ENCODE measurements at places on chromosomes 3 and 15.

DNA sequence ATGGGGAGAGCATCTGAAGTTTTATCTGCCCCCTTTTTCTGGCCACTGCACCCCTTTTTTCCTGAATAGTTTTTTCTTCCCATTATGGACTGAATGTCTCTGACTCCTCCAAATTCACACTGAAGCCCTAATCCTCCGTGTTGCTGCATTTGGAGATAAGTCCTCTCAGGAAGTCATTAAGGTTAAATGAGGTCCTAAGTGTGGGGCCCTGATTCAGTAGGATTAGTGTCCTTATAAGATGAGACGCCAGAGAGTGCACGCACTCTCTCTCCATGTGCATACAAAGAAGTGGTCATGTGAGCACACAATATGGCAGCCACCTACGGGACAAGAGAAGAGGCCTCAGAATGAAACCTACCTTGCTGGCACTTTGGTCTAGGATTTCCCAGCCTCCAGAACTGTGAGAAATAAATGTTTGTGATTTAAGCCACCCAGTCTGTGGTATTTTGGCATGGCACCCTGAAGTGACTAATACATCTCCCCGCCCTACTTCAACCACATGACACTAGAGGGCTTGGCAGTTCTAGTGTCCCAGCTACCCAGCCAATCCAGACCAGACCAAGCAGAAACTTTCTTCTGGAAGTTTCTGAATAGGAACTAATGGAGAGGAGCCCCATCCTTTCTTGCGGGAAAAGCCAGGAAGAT is 191.3 kb downstream of the PDE8A start:
- DNase-seq = no peak

DNA sequence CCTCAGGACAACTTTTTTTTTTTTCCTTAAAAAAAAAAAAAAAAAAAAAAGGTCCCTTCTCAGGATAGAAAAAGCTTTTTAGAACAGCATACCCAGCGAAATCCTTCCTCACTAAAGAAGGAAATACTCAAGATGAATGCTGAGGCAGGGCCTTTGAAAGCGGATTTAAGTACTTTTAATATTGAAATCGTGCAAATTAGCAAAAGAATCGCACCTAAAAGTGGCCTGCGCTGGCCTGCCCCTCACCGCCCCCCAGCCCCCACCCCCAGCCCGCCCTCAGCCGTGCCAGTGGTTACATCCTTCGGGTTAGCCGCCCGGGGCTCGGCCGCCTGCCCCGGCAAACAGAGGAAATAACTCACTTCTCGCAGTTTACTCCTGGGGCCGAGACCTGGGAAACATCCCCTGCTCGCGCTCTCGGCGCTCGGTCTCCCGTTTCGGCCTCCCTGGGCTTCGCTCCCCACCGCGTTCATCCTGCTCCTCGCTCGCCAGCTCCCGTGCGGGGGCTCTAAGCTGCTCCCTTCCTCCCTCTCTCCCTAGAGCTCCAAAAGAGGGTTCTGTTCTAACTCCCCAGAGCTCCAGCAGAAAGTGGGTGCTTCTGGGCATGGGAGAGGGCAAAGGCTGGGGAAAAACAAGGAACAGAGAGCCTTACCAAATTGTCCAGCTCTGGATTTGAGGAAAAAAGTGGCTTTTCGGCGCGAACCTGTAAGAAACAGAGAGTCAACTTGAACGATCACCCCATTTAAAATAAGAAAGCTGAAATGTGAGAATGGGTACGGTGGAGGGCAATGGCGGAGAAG is 5.2 kb downstream of the MEIS2 start:
- DNase-seq = no peak

DNA sequence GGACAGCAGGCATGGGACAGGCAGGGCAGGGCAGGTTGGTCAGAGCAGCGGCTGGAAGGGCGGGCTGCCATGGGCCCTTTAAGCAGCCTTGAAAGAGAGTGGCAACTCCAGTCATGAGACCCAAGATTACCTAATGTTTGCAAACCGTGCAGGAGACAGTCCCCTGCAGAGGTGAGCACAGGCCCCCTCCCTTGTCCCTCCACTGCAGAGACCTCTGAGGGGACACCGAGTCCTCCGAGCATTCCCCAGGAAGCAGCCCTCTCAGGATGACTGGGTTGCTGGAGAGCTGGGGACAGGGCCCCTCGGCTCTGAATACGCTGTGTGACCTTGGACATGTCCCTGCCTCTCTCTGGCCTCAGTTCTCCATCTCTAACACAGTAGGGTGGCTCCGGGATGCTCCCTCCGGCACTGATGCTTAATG is 81.4 kb downstream of the IQSEC1 start:
- DNase-seq = no peak

- peak; percentile 34 for DNase-seq
Observed at GRCh38 chr3:155744010-155744625, 753 bp downstream of the PLCH1 start.

DNA sequence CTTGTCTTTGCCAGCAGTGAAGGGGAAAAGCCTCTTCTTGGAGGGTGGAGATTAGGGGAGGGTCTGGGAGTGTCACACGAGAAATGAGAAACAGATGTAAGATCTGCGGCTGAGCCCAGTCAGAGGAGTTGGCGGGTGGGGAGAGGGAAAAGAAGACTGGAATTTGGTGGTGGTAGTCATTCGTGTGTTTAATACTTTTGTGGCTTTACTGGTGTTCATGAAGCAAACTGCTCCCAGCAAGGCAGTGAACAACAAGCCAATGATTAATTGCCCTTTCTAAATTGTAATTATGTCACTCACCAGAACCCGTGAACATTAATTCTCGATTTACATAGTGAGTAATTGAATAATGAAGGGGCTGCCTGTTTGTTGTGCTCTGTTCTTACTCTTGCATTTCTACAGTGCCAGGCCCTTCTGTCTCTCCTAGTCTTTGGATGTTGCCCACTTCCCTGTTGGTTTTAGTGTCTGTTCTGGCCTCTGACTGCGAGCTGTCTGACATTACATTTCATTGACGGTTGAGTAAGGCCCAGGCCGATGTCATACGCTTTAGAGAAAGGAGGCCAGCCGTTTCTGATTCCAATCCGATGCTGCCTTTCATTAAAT is 78.0 kb downstream of the CHCHD6 start:
- DNase-seq = peak; percentile 97

DNA sequence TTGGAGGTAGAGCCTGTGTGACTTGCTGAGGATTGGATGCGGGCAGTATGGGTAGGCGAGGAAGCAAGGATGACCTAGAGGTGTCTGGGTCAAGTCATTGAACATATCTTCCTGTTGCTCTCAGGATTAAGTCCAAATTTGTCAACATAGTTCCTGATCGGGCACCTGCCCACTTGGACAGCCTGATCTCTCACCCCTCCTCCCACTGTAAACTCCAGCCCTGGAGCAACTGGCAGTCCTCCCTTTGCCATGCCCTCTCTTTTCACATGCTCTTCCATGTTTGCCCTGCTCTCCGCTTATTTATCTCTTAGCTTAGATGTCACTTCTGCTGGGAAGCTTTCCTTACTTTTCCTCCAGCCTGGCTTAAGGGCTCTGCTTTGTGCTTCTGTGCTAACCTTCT is 47.6 kb upstream of the PPP4R2 start:
- no peak for DNase-seq

GRCh38 chr3:138686771-138687221 is 78.2 kb downstream of the FAIM start:
- DNase-seq = peak; percentile 91

GRCh38 chr15:98562331-98562937 is 85.9 kb upstream of the IGF1R start:
- no peak for DNase-seq

DNA sequence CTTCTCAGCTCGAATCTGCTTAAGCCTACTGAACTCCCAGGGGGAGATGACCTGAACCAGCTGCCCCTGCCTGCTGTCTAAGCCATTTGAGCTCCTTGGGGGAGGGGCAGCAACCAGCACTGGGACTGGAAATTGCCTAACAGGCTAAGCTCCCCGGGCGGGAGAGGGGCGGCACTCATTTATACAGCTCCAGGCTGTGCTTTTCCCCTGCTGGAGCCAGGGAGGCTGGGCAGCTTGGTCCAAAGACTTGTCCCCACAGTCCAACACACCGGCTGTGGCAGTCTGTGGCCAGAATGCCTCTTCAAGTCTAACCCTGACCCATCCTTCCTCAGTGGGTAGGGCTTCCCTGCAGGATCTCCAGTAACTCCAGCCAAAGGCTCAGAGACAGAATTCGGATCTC is 1241.5 kb downstream of the ROBO2 start:
- DNase-seq = no peak

GRCh38 chr3:190548031-190548656 is 34.3 kb downstream of the IL1RAP start:
- no peak for DNase-seq

DNA sequence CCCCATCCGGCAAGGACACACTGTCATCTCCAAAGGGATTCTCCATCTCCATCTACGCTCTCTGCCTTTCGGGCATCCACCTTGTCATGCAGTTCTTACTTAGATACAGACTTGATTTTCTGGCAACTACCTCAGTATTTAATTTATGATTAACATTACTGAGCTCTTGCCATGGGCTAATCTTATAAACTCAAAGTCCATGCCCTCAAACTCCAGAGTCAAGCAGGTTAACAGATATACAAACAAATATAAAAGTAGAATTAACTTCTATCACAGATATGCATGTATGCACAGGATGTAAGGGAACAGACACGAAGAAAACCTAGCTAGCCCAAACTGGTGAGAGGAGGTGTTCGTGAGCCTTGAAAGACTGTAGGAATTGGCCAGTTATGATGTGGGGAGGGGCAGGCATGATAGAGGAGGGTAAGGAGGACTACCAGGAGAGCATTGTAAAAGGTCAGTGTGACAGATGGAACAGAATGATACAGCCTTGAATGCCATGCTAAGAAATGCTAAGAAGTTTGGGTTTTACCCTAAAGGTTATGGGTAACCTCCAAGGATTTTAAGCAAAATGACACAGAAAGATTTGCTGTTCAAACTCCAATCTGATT is 334.3 kb downstream of the ULK4 start:
- no peak for DNase-seq

DNA sequence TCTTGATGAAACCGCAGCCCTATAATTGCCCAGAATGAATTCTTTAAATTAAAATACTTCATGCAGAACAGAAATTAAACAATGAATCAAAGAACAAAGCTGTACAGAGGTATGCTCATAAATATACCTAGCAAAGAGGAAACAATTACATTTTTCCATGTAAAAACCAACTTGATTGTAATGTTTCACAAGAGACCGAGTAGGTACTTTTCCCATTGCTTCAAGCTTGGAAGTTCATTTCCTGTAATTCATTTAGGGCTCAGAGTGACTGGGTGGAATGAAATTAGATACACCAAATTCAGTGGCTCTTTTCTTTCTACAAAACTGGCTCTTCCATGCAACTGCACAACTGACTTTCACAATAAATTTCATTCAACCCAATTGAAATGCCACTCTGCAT is 51.4 kb downstream of the FHIT start:
- no peak for DNase-seq

GRCh38 chr15:65888981-65889380 is 19.7 kb downstream of the RAB11A start:
- DNase-seq = no peak

DNA sequence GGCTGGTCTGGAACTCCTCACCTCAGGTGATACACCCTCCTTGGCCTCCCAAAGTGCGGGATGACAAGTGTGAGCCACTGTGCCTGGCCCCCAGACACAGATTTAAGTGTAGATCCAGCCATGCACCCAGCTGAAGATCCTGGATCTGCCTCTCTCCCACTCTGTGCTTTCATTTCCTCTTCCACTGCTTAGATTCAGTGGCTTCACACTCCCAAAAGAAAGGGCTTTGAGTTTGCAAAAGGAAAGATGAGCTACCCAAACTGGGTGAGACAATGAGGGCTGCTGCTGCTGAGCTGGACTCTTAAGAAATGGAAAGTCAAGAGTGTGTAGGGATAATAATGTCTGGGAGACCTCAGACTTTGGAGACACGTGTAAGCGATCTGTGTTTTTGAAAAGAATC is 45.5 kb downstream of the ISG20 start:
- no peak for DNase-seq

- DNase-seq = peak; percentile 25
Observed at GRCh38 chr3:117748131-117748530, 1038.6 kb downstream of the TUSC7 start.

DNA sequence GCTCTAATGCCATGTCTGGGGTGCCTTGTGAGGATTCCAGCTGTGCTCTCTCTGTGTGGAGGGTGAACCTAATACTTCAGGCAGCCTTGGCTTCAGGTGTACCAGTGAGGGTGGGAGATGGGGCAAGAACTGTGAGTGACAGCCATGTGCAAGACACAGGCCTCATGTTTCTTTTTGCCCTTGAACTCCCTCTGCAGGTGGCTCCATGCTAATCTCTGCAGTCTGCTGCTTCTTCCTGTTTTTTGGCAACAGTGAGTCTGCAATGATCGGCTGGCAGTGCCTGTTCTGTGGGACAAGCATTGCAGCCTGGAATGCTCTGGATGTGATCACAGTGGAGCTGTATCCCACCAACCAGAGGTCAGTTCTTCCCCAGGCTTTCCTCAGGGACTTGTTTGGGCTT is 189.3 kb downstream of the SV2B start:
- DNase-seq = no peak

DNA sequence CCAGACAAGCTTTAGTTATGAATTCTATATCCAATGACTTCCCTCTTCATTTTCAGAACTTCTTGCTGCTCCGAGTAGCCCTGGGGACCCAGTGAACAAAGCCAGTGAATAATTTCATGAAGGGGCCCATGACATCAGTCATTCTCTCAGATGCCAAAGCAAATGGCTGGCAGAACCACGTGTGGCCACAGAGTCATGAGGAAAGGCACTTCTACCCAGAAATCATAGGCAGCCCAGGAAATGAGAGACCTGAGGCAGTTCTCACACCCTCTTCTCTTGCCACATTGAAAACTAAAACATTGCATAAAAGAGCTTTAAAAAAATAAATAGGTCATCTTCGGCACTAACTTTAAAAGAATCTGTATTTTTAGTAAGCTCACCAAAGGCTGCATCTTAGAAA is 4.3 kb upstream of the UACA start:
- DNase-seq = no peak

- peak; percentile 62 for DNase-seq
Observed at GRCh38 chr3:20683910-20684309, 497.9 kb upstream of the SGO1 start.

- DNase-seq = peak; percentile 47
Observed at GRCh38 chr3:16050641-16051467, 123.6 kb upstream of the GALNT15 start.

- DNase-seq = peak; percentile 46
Observed at GRCh38 chr3:147119989-147120388, 286.4 kb downstream of the ZIC4 start.

Data from fibroblast of skin of right quadriceps (primary cell).